CD4-positive, alpha-beta T cell treated with Interleukin-15 for 1 hour (primary cell): ENCODE measurements at places on chromosomes 3 and 15.
A peak's percentile ranks its signal among the peaks of the same experiment; 100 is the strongest.

DNA sequence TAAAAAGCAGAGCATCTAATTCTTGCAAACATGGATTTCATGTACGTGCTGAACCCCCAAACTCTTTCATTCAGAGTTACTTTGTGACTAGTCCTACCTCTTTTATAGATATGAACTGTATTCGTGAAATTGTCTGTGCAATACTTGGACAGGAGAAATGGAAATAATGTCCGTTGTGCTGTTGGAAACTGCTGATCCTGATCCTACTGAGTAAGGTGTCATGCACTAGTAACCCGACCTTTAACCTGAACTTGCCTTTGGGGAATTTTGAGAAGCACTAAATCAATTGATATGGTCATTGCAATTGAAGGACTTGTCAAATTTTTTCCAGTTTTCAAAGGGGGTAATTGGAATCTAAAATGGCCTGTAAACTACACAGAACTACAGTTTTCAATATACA lies 856.4 kb downstream of the ROBO1 start:
- no peak for DNase-seq

DNA sequence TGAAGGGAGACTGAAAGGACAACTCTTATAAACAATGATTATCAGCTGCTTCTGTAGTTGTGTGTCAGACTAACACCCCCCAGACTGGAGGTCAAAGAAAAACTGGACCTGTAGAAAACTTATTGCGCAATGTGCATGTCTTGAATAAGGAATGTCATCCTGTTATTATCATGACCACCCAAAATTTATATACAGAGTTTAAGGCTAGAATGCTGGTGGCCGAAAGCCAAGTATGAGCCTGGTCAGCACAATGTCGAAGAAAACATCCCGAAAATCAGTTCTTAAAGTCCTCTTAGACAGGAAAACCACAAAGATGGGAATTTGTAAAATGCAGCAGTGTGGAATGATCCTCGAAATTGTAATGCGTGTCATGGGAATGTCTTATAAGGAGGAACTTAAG lies 29.3 kb downstream of the RFTN1 start:
- no peak for DNase-seq

GRCh38 chr3:155548195-155548594 lies 196.7 kb downstream of the PLCH1 start:
- DNase-seq, result no peak

DNA sequence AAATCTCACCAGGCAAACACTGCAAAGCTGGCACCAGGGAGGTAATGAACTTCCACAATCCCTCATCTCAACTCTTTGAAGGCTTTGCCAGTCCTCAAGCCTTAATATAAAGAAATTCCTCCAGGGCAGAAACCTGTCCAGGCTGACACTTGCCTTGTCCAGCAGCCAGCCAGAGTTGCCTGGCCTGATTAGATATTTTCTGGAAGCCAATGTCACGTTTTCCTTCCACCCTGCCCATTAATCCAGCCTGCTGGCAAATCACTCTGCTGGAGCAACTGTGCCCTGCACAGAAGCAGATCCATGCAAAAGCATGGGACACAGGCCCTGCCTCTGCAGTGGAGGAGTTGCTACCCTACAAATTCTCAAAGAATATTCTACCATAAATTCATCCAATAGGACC lies 56.5 kb downstream of the HEG1 start:
- no peak for DNase-seq

DNA sequence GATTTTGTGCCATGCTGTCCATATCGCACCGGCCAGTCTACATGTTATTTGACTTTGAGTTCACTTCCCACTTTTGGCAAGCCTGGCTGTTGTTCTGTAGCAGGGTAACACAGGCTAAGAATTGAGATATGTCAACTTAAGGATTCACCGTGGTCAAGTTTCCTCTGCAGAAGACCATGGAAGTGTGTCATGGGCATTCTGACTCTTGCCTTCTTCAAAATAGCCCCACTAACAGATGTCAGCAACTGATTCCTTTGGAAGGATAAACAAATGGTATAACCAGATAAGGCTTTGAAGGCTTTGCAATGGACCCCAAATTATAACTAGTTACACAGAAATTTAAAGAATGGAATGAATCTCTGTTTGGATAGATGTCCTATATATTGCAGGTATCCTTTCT lies 20.1 kb upstream of the CD47 start:
- no peak for DNase-seq

- no peak for DNase-seq
Measured at GRCh38 chr15:100775581-100776185, 103.9 kb upstream of the ALDH1A3 start.

GRCh38 chr15:32943711-32944110 lies 225.9 kb downstream of the GREM1 start:
- DNase-seq, result no peak

DNA sequence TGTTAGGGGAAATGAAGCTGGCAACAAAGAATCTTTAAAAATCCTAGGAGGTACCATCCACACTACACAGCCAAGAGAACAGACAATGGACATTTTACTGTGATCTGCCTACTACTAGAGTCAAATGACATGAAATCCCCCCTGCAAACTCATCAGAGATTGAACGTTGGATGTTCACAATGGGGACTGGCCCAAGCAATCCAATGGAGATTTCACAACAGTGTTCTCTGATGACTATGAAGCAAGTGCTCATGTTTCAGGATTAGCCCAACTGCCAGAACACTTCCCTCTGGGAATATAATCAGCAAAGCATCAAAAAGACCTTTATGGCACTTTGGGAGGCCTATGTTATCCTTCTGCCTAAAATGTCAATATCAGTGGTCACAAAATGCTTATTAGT lies 97.8 kb downstream of the IGSF11 start:
- DNase-seq, result no peak

DNA sequence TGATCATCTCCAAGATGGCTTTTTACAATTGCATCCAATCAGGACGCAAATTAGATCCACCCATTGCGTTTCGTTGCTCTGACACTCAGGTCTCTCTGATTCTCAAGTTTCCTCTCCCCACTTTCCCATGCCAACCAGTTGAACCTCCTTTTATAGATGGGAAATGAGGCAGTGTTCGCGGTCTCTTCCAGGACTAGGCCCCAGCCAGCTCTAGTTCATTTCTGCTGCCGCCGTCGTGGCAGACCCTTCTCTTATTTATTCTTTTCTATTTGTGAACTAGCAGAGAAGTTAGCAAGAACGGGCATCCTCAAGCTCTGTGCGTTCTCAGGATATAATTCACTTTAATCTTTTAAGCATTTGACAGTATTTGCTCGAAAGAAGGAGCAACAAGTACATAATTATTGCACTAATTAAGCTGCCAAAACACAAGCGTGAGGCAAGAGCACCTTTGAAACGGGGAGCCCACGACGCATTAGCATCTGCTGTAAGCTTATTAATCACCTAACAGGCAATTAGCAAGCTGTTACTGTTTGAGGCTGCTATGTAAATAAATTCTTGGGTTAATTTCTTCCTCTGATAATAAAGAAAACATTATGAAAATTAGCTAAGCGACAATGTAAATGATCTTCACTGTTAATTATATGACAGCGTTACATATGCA lies 246.4 kb upstream of the TLE3 start:
- no peak for DNase-seq

DNA sequence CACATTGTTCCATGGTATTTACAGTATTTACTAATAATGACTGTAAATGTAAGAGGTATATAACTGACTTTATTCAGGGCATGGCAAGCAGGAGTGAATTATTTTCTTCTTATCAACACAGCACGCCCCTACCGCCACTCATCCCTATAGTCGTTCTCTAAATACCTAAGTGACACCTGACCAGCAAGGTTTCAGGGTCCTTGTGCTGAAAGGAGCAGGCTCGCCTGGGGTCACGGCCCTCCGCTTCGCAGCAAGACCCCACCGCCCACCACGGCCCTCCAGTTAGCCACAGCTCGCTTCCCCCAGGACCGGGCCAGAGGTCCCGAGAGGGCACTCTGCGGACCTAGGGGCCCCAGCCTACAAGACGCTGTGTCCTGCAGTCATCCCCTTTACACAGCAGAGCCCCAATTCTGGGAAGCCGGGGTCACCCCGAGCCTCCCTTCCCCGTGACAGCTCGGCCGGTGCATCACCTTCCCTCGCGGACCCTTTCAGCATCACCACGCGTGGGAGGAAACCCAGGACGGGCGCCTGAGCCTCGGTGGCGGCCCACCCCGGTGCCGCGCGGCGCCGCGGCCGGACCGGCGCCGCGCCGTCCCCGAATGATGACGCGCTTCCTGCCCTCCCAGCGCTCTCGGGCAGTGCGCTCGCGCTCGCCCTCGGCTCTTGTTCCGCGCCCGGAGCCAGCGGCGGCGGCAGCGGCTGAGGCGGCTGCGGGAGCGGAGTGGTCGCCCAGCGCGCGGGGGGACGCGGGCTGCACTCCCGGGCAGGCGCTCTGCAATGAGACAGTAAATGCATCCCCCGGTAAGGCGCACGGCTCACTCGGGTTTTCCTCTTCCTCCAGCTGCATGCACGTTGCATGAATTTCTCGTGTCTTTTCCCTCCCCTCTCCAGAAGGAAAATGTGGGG lies 225.1 kb upstream of the C2CD4B start:
- peak; percentile 50 for DNase-seq

- DNase-seq, result no peak
Measured at GRCh38 chr3:172094621-172095557, 55.5 kb downstream of the FNDC3B start.

DNA sequence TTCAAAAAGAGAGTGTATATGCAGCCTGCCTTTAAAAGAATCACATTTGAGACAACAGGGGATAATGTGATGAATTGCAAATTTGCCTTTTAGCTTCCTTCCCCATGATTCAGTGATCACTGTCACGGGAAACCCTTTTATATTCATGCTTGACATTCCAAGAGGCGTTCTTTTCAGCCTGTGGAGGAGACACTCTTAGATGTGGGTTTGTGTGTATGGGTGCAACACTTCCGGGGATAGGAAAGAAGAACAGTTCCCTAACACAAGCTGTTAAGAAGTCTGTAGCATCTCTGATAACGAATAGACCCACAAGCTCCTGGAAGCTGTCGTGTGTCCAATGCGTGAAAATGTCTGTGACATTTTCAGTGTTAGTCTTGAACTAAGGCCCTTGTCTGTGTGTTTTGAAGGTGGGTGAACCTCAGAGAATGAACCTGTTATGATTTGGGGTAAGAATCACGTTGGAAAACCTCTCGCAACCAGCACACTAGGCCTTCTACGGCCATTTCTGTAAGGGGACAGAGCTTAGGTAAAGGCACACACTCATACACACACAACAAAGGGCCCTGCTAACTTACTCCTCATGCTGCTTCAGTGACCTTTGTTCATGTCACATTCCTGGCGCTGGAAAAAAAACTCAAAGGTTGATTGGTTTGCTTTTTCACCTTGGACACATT lies 229.2 kb upstream of the ST8SIA2 start:
- no peak for DNase-seq

- no peak for DNase-seq
Measured at GRCh38 chr3:42674146-42674545, 11.2 kb upstream of the KLHL40 start.

- peak; percentile 36 for DNase-seq
Measured at GRCh38 chr3:177441813-177442646, 244.7 kb upstream of the TBL1XR1 start.

GRCh38 chr15:83365370-83365938 lies 81.0 kb upstream of the BNC1 start:
- DNase-seq, result no peak

GRCh38 chr3:157148196-157148889 lies 11.6 kb downstream of the CCNL1 start:
- DNase-seq, result no peak

GRCh38 chr3:171965067-171965712 lies 74.2 kb upstream of the FNDC3B start:
- no peak for DNase-seq

GRCh38 chr3:192060160-192060781 lies 599.3 kb downstream of the PYDC2 start:
- DNase-seq, result no peak

- DNase-seq, result no peak
Measured at GRCh38 chr15:99411234-99411633, 154.6 kb upstream of the MEF2A start.

- no peak for DNase-seq
Measured at GRCh38 chr3:159080821-159081220, 279.0 kb downstream of the MFSD1 start.

DNA sequence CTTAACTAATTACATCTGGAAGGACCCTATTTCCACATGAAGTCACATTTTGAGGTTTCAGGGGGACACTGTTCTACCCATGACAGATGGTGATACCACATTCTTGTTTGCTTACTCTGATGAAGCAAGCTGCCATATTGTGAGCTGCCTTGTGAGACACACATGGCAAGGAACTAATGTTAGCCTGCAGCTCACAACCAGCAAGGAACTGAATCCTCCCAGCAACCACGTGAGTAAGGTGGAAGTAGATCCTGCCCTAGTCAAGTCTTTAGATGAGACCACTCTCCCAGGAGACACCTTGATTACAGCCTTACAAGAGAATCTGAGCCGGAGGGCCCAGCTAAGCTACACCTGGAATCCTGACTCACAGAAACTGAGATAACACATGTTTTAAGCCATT lies 160.1 kb downstream of the PDE8A start:
- DNase-seq, result no peak

DNA sequence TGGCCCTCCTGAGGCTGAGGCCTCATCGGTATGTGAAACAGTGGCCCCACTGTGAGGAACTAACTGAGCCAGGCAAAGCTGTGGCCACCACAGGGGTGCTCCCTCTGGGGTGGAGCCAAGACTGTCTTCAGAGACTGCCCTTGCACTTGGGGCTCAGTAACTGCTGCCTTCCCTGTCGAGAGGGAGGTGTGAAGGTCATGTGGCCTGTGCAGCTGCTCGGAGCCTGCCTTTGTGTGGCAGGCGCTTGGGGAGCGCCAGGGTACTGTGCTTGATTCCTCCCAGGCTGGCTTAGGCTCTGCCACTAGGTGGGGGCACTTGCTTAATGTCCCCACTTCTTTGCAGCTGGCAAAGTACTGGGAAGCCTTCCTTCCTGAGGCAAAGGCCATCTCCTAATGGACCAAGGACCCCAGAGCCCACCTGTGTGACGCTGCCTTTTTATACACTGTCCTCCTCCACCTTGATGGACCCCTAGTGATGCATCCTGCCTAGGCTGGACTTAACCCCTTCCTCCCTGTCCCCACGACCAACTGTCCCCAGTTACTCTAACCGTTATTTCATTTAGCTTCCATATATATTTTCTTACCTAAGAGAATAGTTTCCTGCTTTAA lies 14.2 kb upstream of the SNX22 start:
- DNase-seq, result peak; percentile 49

- no peak for DNase-seq
Measured at GRCh38 chr3:170307671-170308405, 49.7 kb upstream of the SKIL start.

DNA sequence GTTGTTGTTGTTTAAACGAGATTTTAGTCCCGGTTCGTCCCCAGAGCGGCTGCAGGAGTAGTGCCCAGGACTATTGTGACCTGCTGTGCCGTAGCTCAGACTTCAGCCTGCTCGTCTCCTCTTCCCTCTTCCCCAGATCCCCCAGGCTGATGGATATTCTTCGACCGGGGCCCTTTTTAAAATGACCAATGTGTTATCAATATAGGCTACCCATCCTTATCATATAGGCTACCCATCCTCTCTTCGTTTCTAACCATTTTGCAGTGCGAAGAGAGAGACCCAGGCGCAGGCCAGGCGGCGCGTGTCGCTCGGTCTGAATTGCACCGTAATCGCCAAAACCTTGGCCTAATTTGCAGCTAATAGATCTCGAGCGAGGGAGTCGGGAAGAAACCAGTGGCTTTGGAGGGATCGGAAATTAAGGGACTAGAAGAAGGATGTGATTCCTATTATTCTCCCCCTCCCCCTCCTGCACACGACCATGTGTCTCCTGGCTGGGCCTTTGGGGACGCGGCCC lies 23.0 kb downstream of the NR2F2 start:
- no peak for DNase-seq

- no peak for DNase-seq
Measured at GRCh38 chr15:80156176-80156720, 3.4 kb downstream of the FAH start.

- DNase-seq, result no peak
Measured at GRCh38 chr3:141853629-141854168, 22.7 kb upstream of the ATP1B3 start.
